ENCODE measurements at places on chromosomes 4 and X.

DNA sequence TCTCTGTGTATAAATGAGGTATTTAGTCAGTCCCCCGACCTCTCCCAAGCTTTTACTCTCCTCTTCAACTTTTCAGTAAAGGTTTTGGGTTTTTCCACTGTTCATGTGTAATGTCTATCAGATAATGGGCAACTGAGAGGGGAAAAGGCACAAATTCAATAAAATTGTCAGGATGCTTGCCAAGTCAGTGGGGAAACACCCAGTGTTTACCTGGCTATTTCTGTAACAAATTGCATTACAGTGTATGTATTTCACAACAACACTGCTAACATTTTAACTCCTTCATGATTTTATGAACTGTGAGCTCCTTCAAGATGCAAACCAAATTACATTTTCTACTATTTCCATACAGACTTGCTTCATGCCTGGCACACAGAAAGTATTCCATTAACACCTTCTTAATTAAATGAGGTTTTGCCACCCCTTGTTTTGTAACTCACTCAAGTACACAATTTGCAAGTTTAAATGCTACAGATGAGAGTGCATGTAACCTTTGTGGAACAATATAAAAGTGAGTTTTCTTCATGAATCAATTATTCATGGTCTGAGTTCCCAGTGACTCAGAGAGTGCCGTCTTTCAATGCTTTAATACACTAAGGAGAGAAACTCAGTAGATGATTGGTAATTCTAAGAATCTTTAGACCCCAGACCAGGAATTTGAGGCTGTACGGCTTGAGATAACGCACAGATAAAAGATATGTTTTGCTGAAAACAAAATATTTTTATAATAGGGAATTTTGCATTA lies 149.8 kb upstream of the TLL1 start:
- DNase-seq: no peak

GRCh38 chr4:111464251-111465045 lies 680.8 kb upstream of the FAM241A start:
- no peak for DNase-seq

GRCh38 chr4:182944484-182945213 lies 27.5 kb upstream of the DCTD start:
- no peak for DNase-seq

DNA sequence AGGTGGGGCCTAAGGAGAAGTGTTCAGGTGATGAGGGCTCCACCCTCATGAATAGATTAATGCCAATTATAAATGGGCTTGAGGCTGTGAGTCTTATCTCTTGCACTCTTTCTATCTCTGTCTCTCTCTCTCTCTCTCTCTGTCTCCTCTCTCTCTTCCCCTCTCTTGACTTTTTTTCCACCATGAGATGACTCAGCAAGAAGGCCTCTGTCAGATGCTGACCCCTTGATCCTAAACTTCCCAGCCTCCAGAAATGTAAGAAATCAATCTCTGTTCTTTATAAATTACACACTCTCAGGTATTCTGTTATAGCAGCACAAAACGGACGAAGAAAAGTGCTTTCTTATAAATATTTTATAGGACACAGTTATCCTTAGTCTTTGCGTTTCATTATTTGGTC lies 184.9 kb upstream of the PCDH7 start:
- no peak for DNase-seq

GRCh38 chrX:136199365-136199764 lies 51.8 kb downstream of the MAP7D3 start:
- peak; percentile 40 for DNase-seq

DNA sequence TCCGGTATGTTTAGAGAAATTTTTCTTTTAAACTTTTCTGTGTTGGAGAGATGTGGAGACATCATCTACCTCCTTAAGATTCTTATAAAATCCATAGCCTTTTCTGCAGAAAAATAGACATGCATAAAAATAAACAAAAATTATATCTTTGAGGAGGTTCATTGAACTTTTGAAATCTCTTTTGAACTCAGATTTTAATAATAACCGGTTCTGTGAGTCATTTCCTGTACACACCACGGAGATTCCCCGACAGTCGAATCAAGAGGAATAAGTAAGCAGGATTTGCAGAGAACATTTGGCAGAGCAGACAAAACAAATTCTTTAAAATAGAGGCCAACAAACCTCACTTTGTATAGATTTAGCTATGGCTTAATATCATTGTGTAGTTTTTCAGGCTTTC lies 918.7 kb upstream of the POU3F4 start:
- no peak for DNase-seq

GRCh38 chr4:137446071-137446470 lies 86.2 kb downstream of the PCDH18 start:
- DNase-seq: no peak

DNA sequence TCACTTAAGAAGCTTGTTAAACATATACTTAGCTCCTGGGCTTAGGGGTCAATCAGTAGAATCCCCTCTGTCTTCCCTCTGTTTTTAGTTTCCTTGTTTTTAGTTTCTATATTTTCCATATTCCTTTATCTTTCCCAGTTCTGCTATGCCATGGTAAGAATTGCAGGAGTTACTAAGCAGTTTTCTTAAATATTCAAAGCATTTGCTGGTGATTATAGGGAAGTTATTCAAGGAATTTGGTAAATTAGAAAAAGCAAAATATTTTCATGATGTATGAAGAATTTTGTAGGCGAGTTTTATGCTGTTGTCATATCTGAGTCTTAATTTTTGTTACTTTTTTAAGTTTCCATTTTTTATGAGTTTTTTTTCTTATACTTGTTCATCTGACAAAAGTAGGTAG lies 91.6 kb upstream of the NUDT6 start:
- DNase-seq: no peak

- peak; percentile 48 for DNase-seq
Measured at GRCh38 chrX:107825698-107826237, at the start of gene MID2. Gene MID2, plus strand, starts transcription at chrX:107825866. Its CDS starts 561 bp downstream, at chrX:107826427.

GRCh38 chr4:107317611-107318010 lies 281.5 kb upstream of the DKK2 start:
- DNase-seq: no peak

DNA sequence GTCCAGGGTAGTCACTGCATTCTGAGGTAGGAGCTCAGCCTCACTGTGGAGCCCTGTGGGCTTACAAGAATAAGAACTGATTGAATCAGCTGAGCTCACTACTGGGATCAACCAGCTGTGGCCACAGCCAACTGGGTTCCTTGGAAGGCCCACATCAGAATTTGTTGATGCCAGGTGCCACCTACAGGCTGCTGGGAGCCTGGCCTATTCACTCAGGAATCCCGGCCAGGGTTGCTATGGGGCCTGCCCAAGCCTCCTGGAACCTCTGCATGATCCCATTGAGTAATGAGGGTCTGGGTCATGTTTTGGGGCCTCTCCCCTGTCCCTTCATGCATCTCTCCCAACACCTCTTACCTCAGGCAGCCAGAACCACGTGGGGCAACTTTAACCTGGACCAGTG lies 53.9 kb upstream of the KIAA1210 start:
- no peak for DNase-seq

DNA sequence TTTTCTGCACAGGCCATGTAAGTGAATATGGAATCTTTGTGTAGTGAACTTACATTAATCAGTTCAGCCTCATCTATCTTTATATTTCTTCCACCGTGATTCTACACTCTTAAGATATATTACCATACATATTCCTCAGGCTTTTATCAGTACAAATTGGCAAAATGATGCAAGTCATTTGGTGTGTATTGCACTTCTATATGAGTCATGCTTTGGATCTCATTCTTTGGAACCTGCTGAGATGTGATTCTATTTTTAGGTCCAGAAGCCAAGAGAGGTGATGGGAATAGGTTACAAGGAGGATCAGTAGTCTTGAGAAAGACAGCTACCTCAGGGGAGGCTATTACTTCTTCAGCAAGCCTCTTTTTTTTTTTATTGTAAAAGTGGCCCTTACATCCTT lies 204.4 kb downstream of the ZNF330 start:
- no peak for DNase-seq

- DNase-seq: no peak
Measured at GRCh38 chr4:55868581-55869090, 15.2 kb downstream of the EXOC1 start.

- DNase-seq: no peak
Measured at GRCh38 chr4:1052231-1052671, 40.8 kb downstream of the FGFRL1 start.

DNA sequence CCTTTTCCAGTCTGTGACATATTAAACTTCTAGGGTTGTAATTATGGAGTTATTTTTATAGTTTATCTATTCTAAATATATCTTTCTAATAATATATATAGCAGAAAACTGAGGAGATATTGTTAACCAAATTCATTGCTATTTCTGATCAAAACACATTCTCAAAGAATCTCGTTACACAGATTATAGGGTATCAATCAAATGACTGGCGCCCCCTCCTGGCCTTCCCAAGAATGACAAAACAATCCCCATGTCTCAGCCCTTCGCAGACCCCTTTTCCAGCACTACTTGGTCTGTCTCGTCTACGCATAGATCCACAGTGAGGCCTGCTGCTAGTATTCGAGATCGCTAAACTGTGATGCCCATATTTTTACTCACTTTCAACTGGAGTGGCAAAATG lies 209.3 kb downstream of the GPC3 start:
- peak; percentile 81 for DNase-seq

DNA sequence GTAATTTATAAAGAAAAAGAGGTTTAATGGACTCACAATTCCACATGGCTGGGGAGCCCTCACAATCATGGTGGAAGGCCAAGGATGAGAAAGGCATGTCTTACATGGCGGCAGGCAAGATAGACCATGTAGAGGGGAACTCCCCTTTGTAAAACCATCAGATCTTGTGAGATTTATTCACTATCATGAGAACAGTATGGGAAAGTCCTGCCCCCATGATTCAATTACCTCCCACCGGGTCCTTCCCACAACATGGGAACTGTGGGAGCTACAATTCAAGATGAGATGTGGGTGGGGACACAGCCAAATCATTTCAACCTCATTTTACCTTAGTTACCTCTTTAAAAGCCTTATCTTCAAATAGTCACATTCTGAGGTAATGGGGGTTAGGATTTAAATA lies 30.9 kb upstream of the ELOVL6 start:
- DNase-seq: no peak

GRCh38 chr4:76624931-76625715 lies 190.1 kb downstream of the SHROOM3 start:
- no peak for DNase-seq

- DNase-seq: no peak
Measured at GRCh38 chr4:13876131-13876530, 248.6 kb upstream of the BOD1L1 start.

GRCh38 chr4:183838987-183839712 lies 66.0 kb upstream of the STOX2 start:
- no peak for DNase-seq

DNA sequence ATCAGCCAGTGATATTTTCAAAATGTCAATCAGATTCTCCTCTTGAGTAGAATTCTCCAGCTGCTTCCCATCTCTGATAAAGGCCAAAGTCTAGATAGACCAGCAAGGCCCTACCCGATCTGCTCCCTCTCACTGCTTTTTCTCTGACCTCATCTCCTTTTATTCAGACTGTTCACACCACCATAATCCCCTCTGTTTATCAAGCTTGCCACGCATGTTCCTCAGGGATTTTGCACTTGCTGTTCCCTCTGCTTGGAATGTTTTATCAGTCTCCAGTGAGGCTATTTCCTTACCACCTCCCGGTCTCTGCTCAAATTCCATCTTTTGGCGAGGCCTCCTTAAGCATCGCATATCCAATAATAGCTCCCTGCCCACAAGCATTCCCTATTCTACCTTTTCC lies 20.1 kb downstream of the NOCT start:
- DNase-seq: no peak

DNA sequence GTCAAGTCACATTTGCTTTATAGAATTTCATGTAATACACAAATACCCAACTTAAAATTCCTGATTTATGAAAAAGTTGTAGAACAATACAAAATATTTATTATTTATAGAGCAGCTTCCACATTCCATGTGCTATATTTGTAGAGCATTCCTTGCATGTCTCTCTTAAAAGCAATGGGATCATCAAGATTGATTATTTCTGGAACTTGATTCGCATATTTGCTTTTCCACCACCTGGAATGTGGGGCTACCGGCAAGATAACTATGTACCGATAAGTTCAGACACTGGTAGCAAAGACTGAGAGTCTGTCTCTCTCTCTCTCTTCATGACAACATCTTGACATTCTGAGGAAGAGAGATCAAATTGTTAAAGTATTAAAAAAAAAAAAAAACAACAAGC lies 59.3 kb downstream of the MAPK10 start:
- no peak for DNase-seq

DNA sequence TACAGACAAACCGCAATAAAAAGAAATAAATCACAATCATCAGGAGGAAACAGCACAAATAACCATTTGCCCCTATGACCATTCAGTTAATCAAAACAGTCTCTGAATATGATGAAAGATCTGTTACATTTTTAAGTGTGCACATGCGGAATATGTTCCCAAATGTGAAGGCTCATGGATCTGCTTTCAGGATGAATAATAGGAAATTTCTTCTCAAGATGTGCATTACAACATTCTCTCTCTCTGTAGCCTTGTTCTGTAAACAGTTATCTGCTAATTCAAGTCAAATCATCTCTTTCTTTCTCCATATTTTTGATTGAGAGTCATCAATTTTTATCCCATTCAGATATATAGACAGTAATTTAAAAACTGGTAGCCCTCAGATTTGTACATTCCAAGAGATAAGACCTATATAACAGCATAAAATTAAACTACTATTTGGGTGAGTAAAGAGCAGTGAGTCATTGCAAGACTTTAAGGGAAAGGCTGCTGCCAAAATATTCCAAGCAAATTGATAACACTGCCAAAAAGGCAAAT lies 433.9 kb upstream of the ATOH1 start:
- DNase-seq: no peak

DNA sequence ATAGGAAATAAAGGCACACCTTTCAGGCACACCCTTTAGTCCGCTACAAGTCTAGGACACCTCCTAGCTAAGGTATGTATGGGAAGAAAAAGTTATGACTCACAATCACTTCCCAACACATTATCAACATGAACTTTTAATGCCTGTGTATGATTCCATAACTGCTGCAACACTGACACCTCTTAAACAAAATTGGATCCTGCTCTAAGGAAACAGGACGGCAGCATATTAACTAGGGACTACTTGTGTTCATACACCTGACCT lies 2.4 kb upstream of the PPP3CA start:
- DNase-seq: no peak

DNA sequence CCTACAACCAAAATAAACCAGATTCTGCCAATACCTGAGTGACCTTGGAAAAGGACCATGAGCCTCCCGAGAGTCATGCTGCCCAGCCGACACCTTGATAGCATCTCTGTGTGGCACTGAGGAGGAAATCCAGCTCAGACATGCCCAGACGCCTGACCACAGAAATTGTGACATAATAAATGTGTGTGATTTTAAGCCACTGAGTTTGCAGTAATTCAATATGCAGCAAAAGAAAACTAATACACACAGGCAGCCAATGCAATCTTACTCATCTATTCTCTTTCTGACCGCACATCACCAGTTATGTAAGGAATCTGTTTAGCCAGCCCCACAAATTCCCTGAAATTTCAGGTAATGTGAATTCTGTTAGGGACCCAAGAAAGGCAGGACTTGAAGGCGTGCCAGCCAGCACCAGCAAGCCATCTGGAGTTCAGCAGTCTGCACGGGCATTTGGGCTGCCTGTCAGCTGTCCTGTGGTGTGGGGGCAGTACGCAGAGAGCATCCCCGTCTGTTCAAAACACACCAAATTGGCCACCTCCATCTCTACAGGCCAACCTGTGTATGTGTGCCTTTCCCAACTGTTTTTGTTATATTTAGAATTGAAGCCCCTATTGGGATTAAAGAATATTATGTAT lies 176.4 kb downstream of the NLGN4X start:
- DNase-seq: no peak

All from HAP-1 (cell line).